Stimulated activated CD4-positive, alpha-beta T cell treated with anti-CD3 and anti-CD28 coated beads, Interleukin-1b, Interleukin-23, amount 100 ng/mL, for 1 hour (primary cell): ENCODE measurements at places on chromosomes 4 and X.

- DNase-seq = no peak
These were observed 9.3 kb downstream of the PTPN13 start for GRCh38 chr4:86603311-86603885.

- no peak for DNase-seq
These were observed 9.6 kb upstream of the INTU start for GRCh38 chr4:127622921-127623796.

GRCh38 chr4:147965056-147965455 lies 233.2 kb downstream of the ARHGAP10 start:
- no peak for DNase-seq

- DNase-seq = no peak
These were observed 133.8 kb downstream of the PALLD start for GRCh38 chr4:168630445-168631187.

- DNase-seq = no peak
These were observed 27.5 kb downstream of the CASK start for GRCh38 chrX:41895826-41896225.

GRCh38 chrX:150870487-150871340 lies 27.8 kb downstream of the CD99L2 start:
- no peak for DNase-seq

DNA sequence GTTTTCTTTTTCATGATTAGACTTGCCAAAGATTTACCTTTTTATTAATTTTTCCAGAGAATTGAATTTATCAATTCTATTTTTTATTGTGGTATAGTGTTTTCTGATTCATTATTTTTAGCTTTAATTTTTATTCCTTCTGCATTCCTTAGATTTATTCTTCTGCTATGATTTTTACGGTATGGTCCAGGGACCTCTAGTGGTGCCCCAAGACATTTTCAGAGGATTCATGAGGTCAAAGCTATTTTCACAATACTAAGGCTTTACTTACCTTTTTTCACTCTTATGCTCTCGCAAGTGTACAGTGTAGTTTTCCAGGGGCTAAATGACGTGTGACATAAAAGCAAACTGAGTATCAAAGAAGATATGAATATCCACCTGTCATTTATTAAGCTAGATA lies 8.0 kb downstream of the RADX start:
- no peak for DNase-seq

DNA sequence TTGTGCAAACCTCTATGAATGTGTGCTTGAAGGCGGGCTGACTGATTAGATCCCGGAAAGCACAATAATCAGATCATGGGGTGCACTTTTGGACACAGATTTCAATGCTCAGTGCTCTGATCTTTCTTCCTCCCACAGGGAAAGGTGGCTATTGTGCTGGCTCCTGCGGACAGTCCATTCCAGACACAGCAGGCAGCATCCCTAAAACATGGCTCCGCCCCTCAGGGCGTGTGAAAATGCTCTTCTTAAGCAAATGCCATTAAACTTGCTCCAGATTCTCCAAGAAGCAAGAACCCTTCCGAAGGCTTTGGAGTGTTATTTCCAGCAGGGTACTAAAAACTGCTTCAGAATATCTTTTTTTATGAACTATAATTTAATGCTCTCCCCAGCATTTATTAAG lies 100.0 kb downstream of the SLC2A9 start:
- no peak for DNase-seq

- no peak for DNase-seq
These were observed 198.8 kb downstream of the VEGFC start for GRCh38 chr4:176593943-176594342.

DNA sequence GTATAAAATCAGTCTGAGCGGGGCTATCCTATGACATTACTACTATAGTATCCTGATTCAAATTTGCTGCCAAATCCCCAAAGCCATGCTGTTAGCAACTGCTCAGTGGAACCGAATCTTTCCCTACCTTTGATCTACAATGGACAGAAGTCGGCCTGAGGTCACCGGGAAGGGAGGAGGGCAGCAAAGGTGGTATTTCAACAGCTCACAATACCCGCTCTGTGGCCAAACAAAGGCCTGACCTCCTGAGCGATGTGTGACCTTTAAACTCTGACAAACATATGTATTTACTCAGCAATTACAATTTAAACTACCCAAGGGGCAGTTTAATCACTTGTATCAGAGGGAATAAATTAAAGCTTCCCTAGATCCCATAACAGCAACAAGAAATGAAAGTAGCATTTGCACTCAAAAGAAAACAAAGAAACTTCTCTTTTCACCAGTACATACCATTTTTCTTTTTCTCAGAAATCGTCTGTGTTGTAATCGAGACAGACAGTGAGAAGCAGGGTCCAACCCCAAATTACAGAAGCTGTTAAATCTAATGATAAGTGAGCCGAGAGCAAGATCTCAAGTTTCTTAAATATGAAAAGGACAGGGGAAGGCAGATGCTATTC lies 11.6 kb upstream of the TMEM128 start:
- DNase-seq = no peak

DNA sequence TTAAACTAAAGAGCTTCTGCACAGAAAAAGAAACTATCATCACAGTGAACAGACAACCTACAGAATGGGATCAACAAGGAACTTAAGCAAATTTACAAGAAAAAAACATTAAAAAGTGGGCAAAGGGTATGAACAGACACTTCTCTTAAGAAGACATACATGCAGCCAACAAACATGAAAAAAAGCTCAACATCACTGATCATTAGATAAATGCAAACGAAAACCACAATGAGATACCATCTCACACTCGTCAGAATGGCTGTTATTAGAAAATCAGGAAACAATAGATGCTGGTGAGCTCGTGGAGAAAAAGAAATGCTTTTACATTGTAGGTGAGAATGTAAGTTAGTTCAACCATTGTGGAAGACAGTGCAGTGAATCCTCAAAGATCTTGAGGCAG lies 27.8 kb downstream of the PAPSS1 start:
- DNase-seq = no peak

- DNase-seq = no peak
These were observed 1033.1 kb downstream of the RAPGEF2 start for GRCh38 chr4:160136021-160136420.

- no peak for DNase-seq
These were observed 13.6 kb downstream of the SMIM10L2A start for GRCh38 chrX:135435139-135435922.

DNA sequence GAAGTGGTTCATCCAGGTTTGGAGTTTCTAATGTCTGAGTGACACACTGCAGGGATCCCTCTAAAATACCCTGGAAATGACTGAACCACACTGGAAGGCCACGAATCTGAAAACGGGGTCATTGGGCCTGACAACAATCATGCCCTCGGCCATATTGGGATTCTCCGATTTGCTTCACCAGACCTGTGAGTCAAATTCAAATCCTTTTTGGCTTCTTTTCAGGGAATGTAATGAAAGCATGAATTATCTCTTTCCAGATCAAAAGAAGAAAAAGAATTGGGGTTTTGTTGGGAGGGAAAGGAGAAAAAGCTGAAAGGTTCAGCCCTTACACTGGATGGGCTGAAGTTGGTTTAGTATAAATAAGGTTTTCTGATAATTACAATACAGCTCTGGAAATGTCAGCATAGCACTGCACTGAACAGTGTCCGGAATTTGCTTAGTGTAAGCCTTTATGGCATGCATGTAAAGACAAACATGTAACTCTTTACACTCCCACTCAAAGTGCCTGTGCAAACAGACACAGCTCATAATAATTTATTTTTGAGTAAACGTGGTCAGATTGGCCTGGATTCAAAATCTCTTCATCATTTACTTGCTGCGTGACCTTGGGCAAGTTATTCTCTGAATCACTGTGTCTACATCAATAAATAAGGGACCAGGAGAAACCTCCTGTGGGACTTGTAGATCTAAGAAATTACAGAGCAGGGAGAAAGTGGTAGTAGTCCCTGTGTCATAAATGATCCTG lies 21.4 kb downstream of the CT47C1 start:
- no peak for DNase-seq

DNA sequence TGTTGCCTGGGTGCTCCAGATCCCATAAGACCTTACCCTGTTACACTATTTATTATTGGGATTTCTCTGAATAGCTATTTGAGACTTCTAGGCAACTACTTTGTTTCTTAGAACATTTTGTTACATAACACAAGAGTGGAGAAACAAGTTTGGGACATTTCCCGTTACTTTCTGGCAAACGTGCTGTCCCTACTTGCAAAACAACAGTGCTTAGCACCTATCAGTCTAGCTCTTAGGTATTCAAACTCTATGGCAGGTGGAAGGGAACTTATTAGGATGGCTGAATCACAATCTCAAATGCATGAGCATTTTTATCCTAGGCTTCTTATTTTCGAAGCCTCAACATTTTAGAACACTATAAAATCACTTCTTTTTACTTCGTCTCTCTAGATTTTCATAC lies 613.6 kb downstream of the DMD start:
- DNase-seq = no peak

DNA sequence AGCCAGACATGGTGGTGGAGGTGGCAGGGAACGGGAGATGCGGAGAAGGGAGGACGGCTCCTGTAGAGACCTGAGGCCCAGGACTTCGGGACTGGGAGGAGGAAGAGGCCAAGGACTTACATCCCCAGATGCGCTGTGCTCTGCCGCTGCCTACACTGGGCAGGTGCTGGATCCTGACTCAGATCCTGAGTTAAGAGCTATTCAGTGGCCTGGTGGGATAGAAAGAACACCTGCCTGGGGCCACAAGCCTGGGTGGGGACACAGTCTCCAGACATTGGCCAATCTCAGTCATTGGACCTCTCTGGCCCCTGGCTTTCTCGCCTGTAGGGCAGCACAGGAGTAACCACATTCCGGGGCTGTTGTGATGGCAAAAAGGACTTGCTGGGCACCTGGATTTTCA lies 10.9 kb upstream of the MSX1 start:
- no peak for DNase-seq

DNA sequence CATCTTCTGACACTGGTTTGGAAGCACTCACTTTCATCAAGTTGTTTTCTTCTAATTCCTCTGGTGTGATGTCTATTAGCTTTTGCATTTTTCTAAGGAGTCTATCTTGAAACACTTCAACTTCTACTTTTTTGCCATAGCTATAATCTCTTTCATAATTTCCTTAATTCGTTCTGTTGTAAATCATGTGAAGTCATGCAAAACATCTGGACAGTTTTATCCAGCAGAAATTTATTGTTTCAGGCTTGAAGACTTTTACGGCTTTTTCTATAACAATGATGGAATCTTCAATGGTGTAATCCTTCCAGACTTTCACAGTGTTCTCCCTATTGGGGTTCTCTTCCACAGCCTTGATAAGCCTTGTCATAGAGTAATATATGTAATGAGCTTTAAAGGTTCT lies 74.9 kb upstream of the PABPC4L start:
- no peak for DNase-seq

DNA sequence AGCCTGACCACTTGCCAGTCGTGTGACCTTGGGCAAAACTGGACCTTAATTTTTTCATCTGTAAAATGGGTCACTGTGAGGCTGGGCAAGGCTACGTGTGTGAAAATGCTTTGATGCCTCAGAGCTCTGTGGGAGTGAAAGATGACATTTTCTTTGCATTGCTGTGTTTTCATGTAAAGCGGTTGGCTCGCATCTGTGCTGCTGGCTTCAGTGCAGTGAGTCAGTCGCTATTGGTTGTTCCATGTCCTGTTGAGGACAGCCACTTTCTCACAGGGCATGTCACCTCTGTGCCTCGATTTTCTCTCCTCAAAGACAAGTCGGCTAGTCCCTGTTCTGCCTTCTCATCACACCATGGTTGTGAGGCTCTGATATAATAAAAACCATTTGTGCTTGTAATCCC lies 4.4 kb downstream of the MTMR1 start:
- DNase-seq = no peak

- DNase-seq = no peak
These were observed 89.7 kb downstream of the LINC00632 start for GRCh38 chrX:140799216-140799615.

DNA sequence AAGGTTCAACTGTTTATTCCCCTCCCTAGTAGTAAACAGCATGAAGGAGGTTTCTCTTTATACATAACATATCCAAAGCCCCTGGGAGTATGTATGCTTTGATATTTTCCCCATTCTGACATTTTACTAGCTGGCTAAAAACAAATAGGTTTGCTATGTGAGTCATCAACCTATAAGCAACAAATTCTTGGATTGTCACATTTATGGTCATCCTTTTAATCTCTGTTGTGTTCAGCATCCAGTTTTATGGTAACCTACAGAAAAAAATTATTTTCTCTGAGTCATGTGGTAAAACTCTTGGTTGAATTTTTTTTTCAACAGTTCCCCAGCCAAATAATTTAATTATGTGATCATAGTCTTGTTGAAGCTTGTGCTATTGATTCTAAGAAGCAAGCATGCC lies 734.1 kb downstream of the ADGRL3 start:
- no peak for DNase-seq

DNA sequence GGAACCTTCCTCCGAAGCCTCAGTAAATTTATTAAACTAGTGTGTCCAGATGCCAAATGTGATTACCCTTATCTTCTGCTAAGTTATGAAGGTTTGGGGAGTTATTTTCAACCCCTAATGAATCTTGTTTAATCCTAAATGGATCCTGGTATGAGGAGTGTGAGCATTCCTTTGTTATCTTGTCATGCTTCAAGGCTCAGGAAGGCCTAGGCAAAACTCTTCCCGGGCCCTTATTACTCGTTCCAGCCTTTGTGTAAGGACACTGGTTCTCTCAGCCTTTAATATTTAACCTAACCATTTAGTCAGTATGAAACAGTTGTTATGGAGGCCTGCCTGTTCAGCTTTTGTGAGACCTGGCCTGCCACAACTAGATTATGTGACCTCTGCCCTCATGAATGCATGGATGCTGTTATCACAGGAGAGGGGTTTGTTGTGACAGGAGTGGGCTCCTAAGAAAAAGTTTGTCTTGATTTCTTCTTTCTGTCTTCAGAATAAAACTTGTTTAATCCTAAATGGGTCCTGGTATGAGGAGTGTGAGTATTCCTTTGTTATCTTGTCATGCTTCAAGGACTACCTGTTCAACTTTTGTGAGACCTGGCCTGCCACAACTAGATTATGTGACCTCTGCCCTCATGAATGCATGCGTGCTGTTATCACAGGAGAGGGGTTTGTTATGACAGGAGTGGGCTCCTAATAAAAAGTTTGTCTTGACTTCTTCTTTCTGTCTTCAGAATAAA lies 181.7 kb downstream of the SLC39A8 start:
- no peak for DNase-seq

DNA sequence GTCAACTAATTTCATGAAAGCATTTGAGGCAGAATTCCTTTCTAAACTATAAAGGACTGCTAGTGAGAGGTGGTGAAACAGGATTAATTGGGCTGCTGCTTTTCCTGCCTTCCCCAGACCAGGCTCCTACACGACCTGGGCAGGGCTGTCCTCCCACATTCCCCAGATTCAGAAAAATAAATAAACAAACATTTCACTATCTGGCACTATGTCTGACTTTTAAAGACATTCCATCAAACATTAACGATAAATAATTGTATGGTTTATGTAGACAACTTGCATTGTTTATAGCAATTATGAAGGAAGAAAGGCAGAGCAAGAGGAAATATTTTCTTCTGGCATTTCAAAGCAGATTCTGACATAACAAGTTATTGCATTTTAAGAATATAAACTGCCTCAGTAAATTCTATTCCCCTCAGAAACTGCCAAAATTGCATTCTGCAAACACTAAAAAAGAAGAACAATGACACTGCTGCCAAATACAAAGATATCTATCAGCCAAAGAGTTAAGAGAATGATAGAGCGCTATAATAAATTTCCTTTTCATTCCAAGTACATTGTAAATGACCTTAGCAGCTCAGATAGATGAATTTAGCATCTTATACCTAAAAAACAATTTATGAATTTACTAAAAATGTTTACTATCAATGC lies 214.7 kb upstream of the INTU start:
- DNase-seq = no peak
